ENCODE measurements at places on chromosomes 7 and 10.
A peak's percentile ranks its signal among the peaks of the same experiment; 100 is the strongest.

- no peak for DNase-seq
These were observed 78.5 kb downstream of the TRIM24 start for GRCh38 chr7:138538518-138538917.

GRCh38 chr10:30674796-30675195, 45.2 kb upstream of the LYZL2 start:
- no peak for DNase-seq

DNA sequence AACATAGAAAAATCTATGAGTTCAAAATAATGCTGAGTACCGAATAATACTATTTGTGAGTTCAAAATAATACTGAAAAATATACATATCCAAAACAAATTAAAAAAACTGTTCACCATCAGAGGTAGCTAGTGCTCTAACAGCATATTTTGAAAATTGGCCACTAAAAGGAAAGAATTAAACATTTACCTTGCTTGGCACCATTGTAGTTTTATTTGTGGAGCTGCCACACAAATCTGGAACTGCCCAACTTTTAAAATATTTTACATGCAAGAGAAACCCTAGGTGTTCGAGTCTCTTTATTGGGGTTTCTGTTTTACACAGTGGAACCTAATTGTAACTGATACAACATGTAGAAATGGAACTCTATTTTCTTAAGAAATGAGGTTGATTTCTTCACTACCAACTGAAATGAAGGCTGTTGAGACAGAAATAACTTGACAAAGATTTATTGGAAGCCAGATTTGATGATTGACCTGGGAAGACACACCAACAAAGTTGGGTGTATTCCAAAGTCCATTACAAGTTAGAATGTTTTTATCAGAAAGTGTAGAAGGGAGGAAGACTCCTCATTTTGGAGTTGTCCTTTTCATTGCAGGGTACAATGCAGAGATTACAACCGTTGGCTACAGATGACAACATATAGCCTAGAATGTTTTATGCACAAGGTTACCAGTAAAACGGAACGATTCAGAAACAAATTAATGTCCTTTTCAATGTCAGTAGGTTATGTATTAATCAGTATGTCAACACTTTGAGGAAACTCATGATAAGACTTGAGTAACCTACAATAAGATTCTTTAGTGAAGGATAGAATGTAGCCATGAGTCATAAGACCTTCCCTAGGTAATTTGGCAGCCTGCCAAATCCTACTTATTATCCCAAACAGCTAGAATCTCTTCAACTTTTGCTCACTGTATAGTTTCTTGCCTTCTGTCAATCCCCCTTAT, 73.8 kb upstream of the PAPSS2 start:
- DNase-seq: no peak

- DNase-seq: no peak
These were observed 942 bp downstream of the TRAPPC14 start for GRCh38 chr7:100157334-100158228.

DNA sequence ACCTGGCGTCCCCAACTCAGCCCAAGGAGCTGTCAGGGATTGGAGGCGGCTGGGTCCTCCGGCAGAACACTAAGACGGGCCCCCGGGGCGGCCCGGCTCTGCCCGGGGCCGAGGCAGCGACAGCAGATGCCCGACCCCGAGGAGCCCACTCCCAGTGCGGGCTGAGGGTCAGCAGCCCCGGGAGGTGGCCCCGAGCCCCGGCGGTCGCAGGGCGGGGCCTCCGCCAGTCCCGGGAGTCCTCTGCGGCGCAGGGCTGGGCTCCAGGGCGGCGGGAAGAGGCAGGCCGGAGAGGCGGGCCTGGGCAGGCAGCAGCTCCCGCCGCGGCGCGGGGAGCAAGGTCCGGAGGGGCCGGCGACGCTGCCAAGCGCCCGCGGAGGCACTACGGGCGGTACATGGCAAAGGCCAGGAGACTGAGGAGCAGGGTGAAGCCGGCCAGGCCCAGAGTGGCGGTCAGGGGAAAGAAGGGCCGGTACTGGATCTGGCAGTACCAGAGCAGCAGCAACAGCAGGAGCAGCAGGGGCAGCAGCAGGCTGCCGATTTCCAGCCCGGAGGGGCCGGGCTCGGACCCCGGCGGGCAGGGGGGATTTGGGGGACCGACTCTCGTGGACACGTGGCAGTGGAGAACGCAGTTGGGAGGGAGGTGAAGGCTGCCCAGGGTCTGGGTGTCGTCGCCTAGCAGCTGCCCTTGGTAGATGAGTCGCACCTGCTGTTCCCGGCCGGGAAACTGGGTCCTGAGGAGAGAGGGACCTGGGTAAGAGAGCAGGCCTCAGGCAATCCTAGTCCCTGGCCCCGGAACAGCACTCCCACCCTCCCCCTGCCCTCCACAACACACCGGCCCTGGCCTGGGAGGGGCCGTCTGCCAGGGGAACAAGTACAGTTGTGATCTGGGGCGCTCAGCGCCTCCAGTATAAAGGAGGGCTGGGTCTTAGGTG, 827 bp upstream of the FASTK start:
- DNase-seq: peak; percentile 23

GRCh38 chr10:108736111-108736510, 1187.2 kb downstream of the XPNPEP1 start:
- DNase-seq: no peak

GRCh38 chr7:28623105-28623730, 210.9 kb downstream of the CREB5 start:
- no peak for DNase-seq

DNA sequence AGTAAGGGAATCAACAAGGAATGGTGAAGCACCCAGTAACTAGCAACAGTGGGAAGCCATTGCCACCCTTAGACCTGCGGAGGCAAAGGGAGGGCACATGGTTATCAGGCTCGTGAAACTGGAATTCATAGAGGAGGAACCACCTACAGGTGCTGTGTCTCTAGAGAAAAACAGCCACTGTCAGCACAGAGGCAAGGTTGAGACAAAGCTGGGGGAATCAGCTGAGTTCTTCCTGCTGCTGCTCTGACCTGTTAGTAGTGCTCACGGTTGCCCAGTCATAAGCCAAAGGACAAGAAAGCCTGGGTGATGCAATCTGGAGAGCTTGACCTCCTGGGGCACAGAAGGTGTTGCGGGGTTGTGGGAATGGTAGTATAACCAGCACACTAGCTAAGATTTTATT, 110.1 kb downstream of the TPST1 start:
- DNase-seq: no peak

DNA sequence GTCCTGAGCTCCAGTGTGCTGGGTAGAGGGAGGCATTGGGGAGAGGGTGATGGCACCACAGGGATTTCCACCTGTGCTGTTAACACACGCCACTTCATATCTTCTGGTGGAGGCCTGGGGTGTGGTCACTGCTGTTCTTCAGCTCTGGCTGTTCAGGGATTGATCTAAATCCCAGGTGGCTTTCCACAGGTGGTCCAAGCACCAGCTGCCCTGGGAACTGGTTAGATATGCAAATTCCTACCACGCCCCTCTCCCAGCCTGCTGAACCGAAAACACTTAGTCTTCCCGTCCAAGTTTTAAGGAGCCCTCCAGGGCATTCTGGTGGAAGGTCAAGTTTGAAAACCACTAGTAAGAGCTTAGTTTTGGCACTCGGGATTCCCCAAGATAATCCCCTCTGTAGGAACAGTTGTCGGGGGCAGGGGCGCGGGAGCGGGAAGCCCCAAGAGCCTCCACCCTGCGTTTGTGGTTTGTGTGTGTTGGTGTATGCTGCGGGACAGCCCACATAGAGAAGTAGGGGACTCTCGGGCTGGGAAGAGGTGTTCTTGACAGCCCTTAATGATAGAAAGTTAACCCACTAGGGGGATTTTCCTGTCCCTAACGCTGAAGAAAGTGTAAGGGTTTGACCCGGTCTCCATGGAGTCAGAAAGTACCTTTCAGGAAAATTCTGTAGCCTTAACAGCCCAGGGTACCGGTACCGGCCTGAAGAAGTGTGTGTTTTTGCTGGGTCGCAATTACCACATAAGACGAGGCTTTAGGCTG, 5.1 kb downstream of the DEPP1 start:
- no peak for DNase-seq

- no peak for DNase-seq
These were observed 121.0 kb upstream of the ZMIZ1 start for GRCh38 chr10:78947733-78948132.

GRCh38 chr7:158280448-158281144, 307.0 kb downstream of the PTPRN2 start:
- DNase-seq: no peak

GRCh38 chr10:86167121-86167761, 199.4 kb downstream of the GRID1 start:
- no peak for DNase-seq

DNA sequence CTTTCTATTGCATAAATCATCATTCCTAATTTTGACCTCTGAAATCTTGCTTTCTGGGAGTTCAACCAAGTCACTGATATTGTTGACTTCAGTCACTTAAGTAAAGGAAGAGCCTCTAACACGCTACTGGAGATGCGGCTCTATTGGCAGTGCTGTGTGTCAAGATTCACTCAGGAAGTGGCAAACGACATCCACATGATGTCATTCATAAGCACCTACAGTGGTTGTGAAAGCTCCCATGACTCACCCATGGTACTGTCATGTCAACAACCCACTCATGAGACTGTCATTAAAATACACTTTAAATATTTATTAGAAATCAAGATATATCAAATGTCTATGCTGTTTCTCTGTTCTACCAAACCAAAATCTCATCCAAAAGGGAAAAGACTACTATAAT, 52.5 kb upstream of the LHFPL3 start:
- no peak for DNase-seq

GRCh38 chr7:100003711-100004661, 11.4 kb upstream of the ZKSCAN1 start:
- peak; percentile 95 for DNase-seq

GRCh38 chr7:92747041-92747835, 89.1 kb downstream of the CDK6 start:
- no peak for DNase-seq

DNA sequence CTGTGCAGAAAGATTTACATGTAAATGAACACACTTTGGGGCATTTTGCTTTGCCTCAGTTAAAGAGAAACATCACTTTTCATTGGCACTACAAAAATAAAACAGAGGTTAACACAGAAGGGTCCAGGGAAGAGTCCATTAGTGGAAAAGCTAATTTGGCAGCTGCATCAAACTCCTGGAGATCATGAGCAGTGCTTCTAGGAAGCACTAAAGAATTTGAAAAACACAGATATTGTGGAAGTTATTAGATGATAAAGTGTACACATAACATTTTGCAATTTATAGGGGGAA, 161.2 kb downstream of the LRRTM3 start:
- DNase-seq: no peak

DNA sequence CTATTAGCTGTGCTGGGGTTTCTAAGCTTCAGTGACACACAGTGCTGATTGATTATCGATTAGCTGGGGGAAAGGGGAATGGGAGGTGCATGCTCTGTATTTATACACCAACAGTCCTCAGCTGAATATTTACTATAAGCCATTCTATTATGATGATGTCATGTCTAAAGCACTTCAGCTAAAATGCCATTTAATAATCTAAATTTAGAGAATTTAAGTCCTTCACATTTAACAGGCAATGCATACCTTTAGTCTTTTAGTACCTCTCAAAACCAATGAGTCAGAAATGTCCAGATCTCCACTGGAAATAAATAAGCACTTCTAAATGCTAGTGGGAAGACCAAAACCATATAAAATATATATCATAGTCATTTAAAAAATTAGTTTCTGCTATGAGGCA, 24.6 kb downstream of the RPP38 start:
- no peak for DNase-seq

DNA sequence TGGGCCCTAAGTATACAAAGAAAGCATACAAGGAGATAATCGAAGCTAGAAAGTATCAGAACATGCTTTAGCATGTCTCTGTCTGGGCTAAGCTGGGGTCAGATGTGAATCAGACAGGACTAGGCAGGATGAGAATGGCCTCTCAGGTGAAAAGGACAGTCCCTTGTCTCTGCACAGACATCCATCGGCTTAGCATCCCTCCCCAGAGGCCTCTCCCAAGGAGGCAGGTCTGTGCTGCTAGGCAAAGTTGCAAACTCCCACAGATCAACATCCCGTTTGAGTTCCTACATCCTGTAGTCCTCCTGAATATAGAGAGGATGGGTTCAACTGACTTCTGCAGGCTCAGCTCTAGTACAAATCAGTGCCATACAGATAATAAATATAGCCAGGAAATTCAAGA, 24.5 kb downstream of the CHST15 start:
- no peak for DNase-seq

GRCh38 chr7:6234384-6234783, 38.0 kb downstream of the CYTH3 start:
- DNase-seq: no peak

DNA sequence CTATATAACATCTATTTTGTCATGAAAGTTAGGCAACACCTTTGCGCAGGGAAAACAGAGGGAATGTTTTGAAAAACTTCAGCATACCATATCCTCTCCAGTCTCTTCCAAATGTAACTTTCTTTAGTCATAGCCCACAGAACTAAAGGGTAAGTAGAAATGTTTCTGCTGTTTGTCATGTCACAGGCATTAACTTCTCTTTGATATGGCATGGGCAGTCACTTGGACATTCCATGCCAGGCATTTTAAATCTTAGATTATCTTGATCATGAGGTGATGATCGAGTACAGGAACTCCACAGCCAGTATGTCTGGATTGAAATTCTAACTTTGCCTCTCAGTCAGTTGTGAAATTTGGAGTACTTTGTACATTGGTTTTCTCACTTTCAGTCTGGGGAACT, 27.5 kb upstream of the ETV1 start:
- no peak for DNase-seq

- no peak for DNase-seq
These were observed 7.7 kb downstream of the ZNF33B start for GRCh38 chr10:42630537-42631134.

GRCh38 chr7:52302765-52303520, 732.5 kb upstream of the POM121L12 start:
- DNase-seq: no peak

GRCh38 chr7:72754312-72754711, 73.7 kb downstream of the TYW1B start:
- DNase-seq: no peak

DNA sequence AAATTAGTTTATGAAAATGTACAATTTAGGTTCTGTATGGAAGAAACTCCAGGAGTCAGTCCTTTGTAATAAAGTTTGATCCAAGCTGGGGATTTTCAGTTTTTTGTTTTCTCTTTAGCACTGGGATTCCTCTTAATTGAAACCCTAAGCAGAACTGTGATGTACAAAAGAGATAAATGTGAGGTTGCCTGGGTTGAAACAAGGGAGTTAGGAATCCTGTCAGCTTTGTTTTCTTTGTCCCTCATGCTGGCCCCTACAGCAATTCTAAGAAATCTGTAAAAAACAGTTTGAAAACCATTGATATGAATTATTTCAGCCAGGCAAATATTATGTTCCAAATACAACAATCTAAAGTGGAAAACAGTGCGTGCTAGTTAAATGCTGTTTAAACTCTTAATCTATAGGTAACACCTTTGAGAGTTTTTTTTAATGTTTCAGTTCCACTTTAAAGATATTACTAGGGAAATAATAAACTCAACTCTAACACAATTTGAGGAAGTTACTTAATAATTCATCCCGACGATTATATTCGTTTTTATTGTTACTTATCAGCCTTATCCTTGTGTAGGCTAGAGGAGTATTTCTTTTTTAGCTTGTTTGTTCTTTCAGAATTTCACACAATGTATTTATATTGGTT, 65.3 kb downstream of the SGCE start:
- DNase-seq: no peak

GRCh38 chr10:71212318-71213126, at the start of gene UNC5B:
Gene UNC5B (plus strand): TSS chr10:71212570. CDS start chr10:71212986, 416 bp downstream.
- peak; percentile 83 for DNase-seq

GRCh38 chr7:136845899-136846465, 22.5 kb upstream of the CHRM2 start:
- no peak for DNase-seq

GRCh38 chr10:23918090-23918723, 290.7 kb upstream of the KIAA1217 start:
- DNase-seq: no peak

- no peak for DNase-seq
These were observed 76.4 kb downstream of the NEURL1 start for GRCh38 chr10:103569896-103570295.

Measured in NCI-H1092 (cell line).